NCI-H2029 (cell line): ENCODE measurements at places on chromosomes 3 and 15.

- peak; percentile 38 for DNase-seq
These were observed 23.6 kb upstream of the FMN1 start for GRCh38 chr15:33218071-33218491.

DNA sequence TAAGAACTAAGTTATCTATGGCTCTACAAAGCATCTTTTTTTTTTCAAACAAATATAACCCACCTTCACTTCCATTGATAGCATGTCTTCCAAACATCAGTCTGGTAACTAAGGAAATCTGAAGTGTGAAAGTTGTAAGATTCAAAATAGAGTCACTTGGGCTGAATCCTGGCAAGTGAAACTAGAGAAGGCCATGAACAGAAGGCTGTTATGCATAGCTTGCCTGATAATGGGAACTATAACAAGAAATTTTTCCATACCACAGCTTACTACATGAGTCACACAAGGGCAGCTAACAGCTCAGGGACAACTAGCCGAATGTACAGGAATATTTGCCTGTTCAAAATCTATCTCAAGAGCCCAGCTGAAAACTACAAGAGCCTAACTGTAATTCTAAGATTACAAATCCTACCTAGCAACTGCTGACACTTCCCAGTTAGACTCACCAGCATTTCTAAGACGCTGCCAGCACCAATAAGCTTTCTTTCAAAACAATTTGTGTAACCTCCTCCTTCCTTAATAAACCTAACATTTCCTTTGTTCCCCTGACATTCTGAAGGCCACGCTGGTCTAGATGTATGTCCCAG lies 1066.5 kb downstream of the PLOD2 start:
- no peak for DNase-seq

GRCh38 chr15:82873000-82873680 lies 63.7 kb downstream of the WHAMM start:
- DNase-seq = no peak

DNA sequence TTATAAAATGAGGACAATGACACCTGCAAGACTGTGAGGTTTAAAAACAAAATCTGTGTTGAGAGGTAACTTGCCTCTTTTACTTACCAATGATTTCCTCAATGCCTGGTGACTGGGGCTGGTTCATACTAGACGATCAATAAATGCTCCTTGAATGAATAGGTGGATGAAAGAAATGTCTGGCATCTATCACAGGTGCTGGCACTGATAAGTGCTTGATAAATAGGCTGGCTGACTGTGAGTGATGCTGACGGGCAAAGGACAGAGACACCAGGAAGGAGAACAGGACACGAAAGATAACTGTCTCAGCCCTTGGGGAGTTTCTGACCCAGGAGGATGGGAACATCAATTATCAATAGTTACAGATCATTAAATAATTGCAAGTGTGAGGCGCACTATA lies 31.9 kb downstream of the RBP2 start:
- DNase-seq = no peak

DNA sequence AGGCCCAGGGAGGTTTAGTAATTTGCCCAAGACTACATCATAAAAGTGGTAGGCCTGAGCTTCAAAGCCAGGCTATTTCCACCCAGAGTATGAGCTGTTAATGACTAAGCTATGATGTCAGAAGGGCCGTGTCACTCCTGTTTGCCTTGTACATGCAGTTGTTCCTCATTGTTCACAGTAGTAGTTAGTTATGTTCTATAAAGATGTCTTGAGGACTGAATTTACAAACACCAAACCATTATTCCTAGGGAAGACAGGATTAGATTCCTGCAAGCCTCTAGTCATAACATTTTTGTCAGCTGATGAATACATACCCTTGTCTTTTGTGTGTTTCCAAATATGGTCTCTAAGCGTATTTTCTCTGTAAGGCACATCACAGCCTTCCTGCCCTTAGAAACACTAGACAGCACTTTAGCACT lies 20.9 kb upstream of the LARS2 start:
- DNase-seq = no peak

GRCh38 chr3:77040216-77040615 lies 317 bp downstream of the ROBO2 start:
- no peak for DNase-seq

GRCh38 chr15:57319919-57320560 lies 56.3 kb upstream of the CGNL1 start:
- DNase-seq = no peak

- DNase-seq = no peak
These were observed 62.4 kb upstream of the SLC6A1 start for GRCh38 chr3:10929978-10930665.

- no peak for DNase-seq
These were observed 11.1 kb downstream of the CEMIP start for GRCh38 chr15:80790236-80790635.

GRCh38 chr3:112531358-112531781 lies 30.4 kb downstream of the ATG3 start:
- DNase-seq = no peak

DNA sequence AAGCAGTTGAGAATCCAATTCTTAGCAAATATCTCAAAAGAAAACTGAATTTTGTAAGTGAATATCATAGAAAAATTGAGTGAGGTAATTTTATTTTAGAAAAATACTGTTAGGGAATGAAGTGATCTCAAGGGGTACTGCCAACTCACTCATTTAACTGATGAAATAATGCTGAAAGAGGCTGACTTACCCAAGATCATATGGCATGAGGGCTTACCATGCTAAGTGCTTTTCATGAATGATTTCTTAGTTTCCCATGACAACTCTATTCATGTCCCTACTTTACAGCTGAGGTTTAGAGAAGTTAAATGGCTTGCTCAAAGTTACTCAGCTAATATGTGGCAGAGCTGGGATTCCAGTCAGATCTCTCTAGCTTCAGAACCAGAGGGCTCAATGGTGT lies 30.6 kb downstream of the CCDC14 start:
- DNase-seq = no peak

DNA sequence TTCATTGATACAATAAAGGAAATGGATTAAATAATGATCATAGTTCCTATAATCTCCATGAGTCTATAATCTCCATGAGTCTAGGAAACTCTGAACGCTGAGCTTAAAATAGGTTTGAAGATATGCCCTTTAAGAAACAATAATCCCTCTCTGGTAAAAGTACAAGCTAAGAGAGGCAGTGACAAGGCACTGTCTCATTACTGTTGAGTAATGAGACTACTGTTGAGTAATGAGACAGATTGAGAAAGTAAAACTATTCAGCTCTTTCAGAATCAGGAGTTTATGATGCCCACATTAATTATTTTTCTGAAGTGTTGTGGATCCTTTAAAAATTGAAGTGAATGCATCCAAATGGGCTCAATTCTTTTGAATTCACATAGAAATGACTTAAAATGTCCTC lies 235.5 kb upstream of the THRB start:
- DNase-seq = no peak

- no peak for DNase-seq
These were observed 316.2 kb downstream of the IL5RA start for GRCh38 chr3:2793987-2794386.

DNA sequence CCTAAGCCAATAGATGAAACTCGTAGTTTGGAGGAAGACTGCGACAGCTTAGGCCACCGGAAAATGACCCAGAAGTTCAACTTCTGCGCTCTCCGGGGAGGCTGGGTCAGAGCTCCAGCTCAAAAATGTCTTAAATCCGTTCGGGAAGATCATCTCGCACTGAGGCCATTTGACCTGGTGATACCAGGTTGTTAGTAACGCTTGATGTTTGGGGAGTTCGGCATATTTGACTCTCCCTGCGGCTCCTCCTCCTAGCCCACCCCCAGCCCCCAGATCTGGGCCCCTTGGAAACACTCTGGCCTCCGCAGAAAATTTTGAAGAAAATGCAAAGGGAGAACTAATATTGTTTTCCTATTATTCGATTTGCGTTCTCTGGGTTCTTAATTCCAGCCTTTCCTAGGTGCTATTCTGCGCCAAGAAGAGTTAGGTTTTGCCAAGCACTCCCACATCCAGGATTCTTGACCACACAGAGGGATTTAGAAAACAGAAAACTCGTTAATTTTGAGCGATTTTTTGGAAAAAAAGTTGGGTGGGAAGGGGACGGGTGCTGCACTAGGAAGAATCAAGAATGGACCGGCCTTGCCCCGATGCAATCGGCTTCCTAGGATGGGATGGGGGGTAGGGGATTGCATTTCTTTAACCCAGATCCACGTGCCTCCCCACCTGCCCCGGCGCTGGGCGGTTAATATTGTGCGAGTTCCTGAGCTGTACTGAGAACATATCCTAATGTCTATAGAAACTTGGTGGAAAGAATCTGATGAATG lies 50.0 kb downstream of the ZIC4 start:
- no peak for DNase-seq

DNA sequence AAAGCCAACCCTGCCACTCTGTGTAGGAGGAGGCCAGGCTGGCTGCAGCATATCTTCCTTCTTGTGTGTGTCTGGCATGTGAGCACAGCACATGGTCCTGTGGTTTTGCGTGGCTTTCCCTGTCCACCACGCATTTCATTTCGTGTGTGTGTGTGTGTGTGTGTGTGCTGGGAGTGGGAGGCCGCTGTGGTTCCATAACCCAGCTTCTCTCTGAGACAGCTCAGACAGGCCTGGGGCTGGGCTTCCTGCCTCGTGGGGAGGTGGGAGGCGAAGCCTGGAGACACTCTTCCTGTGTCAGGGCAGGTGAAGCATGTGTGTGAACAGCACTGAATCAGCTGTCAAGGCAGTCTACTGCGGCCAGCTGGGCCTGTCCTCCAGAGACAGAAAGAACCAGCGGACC lies 16.0 kb upstream of the MRPS22 start:
- DNase-seq = no peak

- DNase-seq = peak; percentile 60
These were observed 63.5 kb upstream of the CLDN18 start for GRCh38 chr3:137946356-137946973.

GRCh38 chr3:66639809-66640356 lies 139.1 kb upstream of the LRIG1 start:
- no peak for DNase-seq

- DNase-seq = no peak
These were observed 81.5 kb upstream of the CDIN1 start for GRCh38 chr15:36497901-36498300.

GRCh38 chr3:129650256-129650872 lies 43.9 kb upstream of the PLXND1 start:
- DNase-seq = no peak

GRCh38 chr3:45887759-45888511 lies 1.6 kb downstream of the CCR9 start:
- no peak for DNase-seq

GRCh38 chr15:95091444-95091843 lies 860.1 kb downstream of the MCTP2 start:
- DNase-seq = no peak

GRCh38 chr3:70006089-70006488 lies 6.6 kb downstream of the SAMMSON start:
- DNase-seq = no peak

DNA sequence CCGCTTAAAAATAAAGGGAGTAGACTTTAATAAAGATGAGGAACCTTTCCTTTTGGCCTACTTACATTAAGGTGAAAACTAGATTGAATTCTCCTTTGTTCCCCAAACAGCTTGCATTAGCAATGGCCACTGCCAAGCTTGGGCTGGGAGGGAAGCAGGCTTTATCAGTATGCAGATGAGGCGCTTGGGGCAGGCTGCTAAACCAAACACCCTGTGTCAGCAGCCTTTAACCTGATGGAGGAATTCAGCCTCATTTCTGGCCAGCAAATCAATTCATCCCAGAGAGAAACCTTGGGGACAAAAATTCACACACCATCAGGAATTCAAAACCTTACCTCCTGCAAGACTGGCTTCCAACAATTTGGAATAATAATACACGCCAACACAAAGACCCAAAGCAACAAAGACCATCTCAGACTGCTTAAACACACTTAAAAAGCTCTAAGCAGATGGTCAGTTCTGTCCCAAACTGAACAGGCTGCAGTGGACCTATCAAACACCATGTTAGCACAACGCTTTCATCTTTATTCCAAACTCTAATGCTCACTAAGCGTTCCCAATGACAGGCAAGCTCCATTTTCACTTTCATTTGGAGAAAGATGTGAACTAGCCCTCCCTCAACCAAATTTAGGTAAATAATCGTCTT lies 255.1 kb upstream of the CMC1 start:
- no peak for DNase-seq

DNA sequence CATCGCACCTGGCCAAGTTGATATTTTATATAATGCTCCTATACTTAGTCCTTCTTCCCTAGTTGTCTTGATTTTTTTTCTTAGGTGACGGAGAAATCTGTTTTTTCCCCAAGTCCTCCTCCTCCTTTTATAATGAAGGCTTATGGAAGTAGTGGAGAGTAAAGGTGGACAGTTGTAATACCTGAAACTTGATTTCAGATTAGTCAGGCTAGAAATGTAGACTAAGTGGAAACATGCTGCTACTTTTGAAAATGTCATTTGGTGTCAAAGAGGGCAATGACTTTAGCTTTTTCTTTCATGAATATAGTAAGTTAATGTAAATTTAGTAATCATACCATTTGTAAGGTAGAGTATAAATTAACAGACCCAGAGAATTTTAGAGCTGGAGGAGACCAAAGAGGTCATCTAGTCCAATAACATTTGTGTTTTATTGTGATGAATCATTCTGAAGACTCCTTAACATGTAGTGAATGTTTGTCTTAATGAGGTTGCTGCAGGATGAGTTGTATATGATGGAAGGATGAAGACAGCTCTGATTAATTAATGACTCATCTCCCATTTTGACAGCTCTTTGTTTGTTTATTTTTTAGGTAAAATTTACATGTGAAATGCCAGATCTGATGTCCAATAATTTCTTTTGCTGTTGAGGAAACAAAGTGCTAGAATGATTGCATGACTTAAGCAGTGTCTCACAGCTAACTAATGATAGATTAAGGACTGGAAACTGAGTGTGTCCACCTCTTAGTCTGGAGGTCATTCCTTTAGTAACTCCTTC lies 8.7 kb downstream of the CTDSPL2 start:
- no peak for DNase-seq

GRCh38 chr15:64282701-64283100 lies 73.3 kb downstream of the CSNK1G1 start:
- no peak for DNase-seq

GRCh38 chr3:16841904-16842271 lies 42.9 kb upstream of the PLCL2 start:
- DNase-seq = peak; percentile 27

DNA sequence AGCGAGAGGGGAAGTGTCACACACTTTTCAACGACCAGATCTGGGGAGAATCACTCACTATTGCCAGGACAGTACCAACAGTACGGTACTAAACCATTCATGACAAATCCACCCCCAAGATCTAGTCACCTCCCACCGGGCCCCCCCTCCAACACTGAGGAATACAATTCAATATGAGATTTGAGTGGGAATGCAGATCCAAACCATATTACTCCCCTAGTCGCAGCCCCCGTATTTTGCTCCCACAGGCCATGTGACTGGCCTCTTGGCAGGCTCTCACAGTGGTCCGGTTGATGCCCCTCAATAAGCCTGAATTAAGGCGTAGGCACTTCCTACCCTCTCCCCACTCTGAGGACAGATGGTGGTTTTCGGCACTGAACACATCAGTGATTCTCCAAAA lies 45.4 kb upstream of the PYDC2 start:
- DNase-seq = no peak

GRCh38 chr15:67744331-67745072 lies 80.8 kb upstream of the SKOR1 start:
- no peak for DNase-seq
